ENCODE measurements at places on chromosomes 3 and 15. TPM values are rescaled to one million over a fixed set of nuclear protein-coding genes. Genes with fewer than 3 reads are reported as not detected.

Gene TRPM1
- not detected for total RNA-seq

Gene TMCO5A
- not detected for total RNA-seq

Gene TF
- total RNA-seq = 0.12 TPM

Gene HIGD2B
- not detected for total RNA-seq

Gene ALPK3
- 0.05 TPM for total RNA-seq

Gene CCR8
- total RNA-seq = 0.77 TPM

Gene ATP13A5
- total RNA-seq = not detected

Gene ZMAT3
- total RNA-seq = 9.9 TPM

Gene FGD5
- total RNA-seq = 0.09 TPM

Gene GOLGA8O
- 1.0 TPM for total RNA-seq

Gene TTLL13
- total RNA-seq = 0.46 TPM

Gene ADGRG7
- not detected for total RNA-seq

Gene BCL2A1
- 82.2 TPM for total RNA-seq

Gene TIPARP
- total RNA-seq = 23.5 TPM

Gene RTP1
- total RNA-seq = not detected

Gene LPP
- total RNA-seq = 40.6 TPM

Gene EAF1
- total RNA-seq = 21.2 TPM

- peak; percentile 26 for DNase-seq
Observed at GRCh38 chr3:148727231-148727630, 29.5 kb downstream of the AGTR1 start.

GRCh38 chr15:48520376-48521155, 124.9 kb downstream of the FBN1 start:
- no peak for DNase-seq

GRCh38 chr3:174347474-174348138, 511.5 kb upstream of the NAALADL2 start:
- no peak for DNase-seq

GRCh38 chr3:73719861-73720260, 95.1 kb upstream of the PDZRN3 start:
- DNase-seq = no peak

- no peak for DNase-seq
Observed at GRCh38 chr15:65028338-65028737, 1.1 kb downstream of the MTFMT start.

GRCh38 chr3:169246158-169246557, 417.4 kb downstream of the MECOM start:
- no peak for DNase-seq

- no peak for DNase-seq
Observed at GRCh38 chr3:117921411-117921810, 1113.2 kb downstream of the IGSF11 start.

DNA sequence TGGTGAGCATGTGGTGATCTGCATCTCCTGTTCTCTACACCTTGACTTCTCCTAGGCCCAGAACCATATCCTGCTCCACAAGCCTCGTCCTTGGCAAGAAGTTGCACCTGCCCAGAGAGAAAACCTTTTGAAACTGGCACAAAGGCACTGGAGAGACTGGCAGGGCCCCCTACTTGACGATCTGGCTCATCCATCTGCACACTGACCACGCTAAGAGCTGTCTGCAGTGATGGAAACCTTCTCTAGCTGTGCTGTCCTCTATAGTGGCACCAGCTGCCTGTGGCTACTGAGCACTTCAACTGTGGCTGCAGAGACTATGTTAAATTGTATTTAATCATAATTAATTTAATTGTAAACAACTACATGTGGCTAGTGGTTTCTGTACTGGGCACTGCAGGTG, 26.2 kb upstream of the SRP14 start:
- DNase-seq = no peak

GRCh38 chr3:153285194-153285641, 123.2 kb downstream of the RAP2B start:
- no peak for DNase-seq

DNA sequence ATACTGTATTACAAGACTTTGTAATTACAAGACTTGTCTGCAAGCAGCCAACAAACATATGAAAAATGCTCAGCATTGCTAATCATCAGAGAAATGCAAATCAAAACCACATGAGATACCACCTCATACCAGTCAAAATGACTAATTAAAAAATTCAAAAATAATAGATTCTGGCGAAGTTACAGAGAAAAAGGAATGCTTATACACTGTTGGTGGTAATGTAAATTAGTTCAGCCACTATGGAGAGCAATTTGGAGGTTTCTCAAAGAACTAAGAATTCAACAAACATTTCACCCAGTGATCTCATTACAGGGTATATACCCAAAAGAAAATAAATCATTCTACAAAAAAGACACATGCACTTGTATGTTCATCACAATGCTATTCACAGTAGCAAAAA, 617.5 kb upstream of the CCDC54 start:
- DNase-seq = no peak

DNA sequence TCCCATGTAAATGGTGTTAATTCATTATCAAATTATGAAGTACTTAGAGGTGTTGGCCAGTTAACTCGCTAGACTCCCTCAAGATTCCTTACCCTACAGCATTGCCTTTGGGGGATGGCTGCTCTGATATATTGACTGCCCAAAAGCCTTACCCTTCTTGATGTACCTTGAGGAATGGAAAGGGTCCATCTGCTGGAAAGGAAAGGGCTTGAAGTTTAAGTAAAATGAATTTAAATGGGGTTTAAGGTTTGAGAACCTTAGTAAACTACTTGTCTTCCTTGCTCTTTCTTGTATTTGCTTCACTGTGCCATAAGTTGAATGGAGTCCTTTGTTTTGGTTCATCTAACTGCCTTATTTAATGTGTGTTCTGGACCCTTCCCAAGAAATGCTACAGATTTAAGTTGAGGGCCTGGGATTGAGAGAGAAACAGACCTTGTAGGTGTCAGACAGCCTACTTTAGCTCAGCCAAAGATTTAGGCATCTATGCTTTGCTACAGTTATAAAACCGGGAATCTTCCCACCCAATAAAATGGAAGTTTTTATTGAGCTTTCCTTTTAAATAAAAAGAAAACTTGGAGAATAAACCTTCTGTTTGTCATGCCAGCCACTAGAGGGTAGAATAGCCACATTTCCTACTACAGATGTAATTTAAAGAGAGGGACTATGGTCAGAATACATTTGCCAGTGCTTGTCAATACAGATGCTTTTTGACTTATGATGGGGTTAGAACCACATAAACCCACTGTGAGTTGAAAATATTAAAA, 25.3 kb downstream of the CMSS1 start:
- DNase-seq = no peak

DNA sequence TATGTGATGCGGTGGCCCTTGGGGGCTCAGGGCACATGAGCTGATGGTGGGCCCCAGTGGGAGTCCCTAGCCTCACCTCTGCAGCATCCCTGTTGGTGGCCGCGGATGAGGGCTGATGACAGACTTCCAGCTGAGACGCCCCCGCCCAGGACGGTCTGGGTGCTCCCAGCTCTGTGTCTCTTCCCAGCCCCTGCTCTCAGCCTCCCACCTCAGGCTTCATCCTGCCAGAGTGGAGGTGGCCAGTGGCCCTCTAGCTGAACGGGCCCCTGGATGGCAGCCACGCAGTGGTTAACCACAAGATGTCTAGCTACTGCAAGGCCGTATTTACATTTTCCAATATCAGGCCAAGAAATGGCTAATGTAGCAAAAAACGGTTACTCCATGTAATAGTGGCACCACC, 205.3 kb upstream of the LINGO1 start:
- no peak for DNase-seq

- peak; percentile 20 for DNase-seq
Observed at GRCh38 chr3:158167737-158168557, 58.1 kb downstream of the RSRC1 start.

GRCh38 chr3:128541246-128541645, 48.2 kb upstream of the GATA2 start:
- DNase-seq = no peak

DNA sequence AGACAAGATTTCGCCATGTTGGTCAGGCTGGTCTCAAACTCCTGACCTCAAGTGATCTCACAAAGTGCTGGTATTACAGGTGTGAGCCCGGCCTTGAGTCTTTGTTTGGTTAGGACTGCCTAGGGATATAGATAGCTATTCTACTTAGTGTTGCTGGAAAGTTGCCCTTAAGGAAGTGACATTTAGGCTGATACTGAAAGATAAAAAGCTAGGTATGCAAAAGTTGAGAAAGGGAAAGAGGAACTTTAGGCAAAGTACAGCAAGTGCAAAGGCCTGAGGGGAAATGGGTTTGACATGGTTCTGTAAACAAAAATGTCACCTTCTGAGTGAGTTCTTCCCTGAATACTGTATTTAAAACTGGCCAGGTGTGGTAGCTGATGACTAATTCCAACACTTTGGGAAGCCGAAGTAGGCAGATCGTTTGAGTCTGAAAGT, 111.5 kb downstream of the ZNF609 start:
- DNase-seq = no peak

GRCh38 chr3:128553560-128553959, 60.6 kb upstream of the GATA2 start:
- no peak for DNase-seq

DNA sequence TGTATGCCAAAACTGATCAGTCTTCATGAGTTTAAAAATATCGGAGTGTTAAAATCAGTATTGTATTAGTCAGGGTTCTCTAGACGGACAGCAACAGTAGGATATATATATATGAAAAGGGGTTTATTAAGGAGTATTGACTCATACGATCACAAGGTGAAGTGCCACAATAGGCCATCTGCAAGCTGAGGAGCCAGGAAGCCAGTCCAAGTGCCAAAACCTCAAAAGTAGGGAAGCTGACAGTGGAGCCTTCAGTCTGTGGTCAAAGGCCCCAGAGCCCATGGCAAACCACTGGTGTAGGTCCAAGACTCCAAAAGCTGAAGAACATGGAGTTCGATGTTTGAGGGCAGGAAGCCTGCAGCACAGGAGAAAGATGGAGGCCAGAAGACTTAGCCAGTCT, 391.0 kb upstream of the CADM2 start:
- DNase-seq = no peak

DNA sequence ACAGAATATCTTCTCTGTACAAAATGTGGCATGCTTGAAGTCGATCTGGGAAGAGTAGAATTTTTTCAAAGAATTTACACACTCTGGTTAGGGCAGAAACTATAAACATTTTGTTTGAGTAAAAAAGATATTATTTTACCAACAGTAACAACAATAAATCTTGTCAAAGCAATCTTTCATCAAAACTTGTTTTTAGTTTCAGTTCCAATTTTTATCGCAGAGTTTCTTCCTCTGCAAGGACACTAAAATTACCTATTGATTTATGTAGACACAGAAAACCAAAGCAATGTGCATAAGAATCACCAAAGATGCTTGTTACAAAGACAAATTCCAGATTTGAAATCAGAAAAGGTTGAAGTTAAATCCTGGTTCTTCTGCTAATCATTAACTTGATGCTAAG, 61.9 kb downstream of the CGGBP1 start:
- DNase-seq = no peak

- DNase-seq = no peak
Observed at GRCh38 chr3:52912885-52913731, 15.8 kb upstream of the STIMATE start.

DNA sequence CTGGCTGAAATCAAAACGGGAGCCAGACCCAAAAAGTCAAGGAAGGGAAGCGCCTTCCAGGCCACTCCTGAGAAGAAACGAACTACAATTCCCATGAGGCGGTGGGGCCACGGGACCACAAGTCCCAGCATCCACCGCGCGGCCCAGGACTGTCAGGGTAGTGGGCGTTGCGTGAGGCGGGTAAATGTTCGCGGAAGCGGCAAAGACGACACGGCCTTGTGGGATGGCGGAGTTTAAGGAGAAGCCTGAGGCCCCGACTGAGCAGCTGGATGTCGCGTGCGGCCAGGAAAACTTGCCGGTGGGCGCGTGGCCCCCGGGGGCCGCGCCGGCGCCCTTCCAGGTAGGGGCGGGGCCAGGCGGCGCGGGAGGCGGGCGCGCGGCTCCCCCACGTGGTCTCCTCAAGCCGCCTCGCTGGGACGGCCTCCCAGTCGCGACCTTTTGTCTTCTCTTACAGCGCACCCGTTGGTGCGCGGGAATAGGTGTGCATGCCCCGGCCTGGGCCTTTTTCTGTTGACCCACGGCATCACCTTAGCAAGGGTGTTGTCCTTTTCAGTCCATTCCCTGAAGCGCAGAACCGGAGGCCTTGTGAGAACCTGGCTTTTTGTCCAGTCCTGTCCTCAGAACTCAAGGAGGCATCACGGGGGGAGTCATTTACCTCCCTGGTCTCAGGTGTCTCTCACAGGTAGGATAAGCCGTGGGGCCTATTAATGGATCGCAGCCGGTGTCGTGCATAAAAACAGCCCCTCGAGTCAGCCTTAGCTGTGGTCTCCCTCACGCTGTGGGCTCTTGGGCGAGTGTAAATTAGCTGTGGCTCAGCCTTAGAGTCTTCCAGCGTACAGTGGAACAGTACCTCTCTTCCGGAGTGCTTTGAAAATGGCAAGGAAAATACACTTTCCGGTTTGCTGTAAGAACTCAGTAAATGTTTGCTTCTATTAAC, at the start of gene SETMAR:
Gene SETMAR (plus strand): TSS at position 183 of the 937 bp plus-strand sequence. CDS start 2 bp downstream, at position 185.
- DNase-seq = peak; percentile 93

GRCh38 chr3:160886421-160886820, 130.4 kb downstream of the PPM1L start:
- DNase-seq = no peak

- DNase-seq = no peak
Observed at GRCh38 chr3:138188013-138188730, 1.1 kb downstream of the ARMC8 start.

GRCh38 chr15:68149059-68149458, 56.1 kb downstream of the CALML4 start:
- DNase-seq = no peak

- DNase-seq = no peak
Observed at GRCh38 chr3:20849975-20850374, 664.0 kb upstream of the SGO1 start.

DNA sequence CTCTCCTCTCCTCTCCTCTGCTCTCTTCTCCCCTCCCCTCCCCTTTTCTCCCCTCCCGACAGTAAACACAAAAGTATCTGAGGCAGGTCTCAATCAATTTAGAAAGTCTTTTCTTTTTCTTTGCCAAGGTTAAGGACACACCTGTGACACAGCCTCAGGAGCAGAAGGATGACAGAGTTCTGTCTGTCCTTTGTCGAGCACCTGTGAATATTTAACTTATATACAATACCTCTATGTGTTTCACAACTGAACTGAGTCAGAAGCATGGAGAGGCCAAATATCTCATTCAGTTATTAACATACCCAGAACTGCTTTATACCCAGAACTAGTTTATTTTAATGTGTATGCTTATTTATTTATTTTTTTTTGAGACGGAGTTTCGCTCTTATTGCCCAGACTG, 81.1 kb upstream of the ROBO1 start:
- DNase-seq = no peak

DNA sequence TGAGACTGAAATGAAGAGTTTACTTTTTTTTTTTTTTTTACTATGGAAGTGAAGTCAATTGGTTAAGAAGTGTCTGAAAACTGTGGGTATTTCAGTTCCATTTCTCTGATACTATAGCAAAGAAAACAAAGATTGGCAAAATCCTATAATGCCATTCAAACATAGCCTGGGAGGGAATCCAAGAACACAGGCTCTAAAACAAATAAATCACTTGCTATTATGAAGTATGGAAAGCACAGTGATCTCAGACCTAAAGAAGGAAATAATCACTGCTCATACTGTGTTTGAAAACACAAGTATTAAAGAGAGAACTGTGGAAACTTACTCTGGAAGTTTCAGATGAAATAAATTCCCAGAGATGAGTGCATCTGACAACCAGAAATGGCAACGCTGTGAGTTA, 12.0 kb downstream of the SAMMSON start:
- DNase-seq = no peak

All from activated CD4-positive, alpha-beta T cell treated with anti-CD3 and anti-CD28 coated beads for 36 hours (primary cell).